ENCODE measurements at places on chromosomes 7 and 10.

- no peak for DNase-seq
Observed at GRCh38 chr10:588246-589165, 101.0 kb downstream of the DIP2C start.

- no peak for DNase-seq
Observed at GRCh38 chr10:81534991-81535390, 340.0 kb upstream of the NRG3 start.

GRCh38 chr7:101288439-101288838 lies 33.2 kb downstream of the IFT22 start:
- DNase-seq, result no peak

- no peak for DNase-seq
Observed at GRCh38 chr10:99768556-99768955, 13.9 kb upstream of the ABCC2 start.

DNA sequence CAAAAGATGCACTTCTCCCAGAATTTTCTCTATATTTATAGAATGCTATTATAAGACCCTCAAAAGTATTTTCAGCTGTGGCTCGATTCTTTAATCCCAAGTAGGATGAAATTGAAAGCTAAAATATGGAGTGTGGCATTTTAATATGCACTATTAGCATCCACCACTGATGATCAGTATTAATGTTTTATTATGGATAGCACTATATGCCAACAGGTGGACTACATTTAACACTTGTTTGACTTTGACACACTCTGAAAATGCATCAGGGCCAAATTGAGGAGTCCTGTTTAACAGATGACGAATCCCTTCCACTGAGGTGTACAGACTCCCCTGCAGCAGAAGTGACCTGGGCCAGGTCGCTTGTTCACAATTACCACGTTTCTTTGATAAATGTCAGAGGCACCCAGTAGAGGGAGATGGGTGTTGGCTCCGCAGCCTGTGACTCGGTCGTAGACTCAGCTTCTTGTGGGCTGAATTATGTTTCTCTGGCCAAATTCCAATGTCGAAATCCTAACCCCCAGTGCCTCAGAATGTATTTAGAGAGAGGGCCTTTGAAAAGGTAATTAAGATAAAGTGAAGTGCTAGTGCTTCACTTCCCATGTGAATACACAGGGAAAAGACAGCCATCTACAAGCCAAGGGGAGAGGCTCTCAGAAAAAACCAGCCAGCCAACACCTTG lies 48.1 kb downstream of the WIPF3 start:
- no peak for DNase-seq

GRCh38 chr10:125628104-125629049 lies 54.6 kb downstream of the TEX36 start:
- DNase-seq, result no peak

DNA sequence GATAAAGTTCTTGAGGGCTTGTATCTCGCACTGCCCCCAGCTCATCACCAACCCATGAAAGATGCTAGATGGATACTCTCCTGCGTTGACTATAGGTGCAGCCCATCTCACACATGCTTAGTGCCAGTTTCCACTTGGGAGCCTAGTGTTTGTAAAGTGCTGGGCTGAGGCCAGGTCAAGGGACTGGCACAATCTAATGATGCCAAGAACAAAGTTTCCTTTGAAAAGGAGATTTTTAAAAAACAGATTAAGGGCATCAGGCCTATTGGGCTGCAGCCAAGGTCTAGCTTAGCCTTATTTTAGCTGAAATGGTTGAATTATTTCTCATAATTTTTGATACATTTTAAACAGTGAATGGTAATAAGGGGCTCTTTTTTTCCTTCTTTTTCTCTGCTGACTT lies 259.0 kb downstream of the ADRA2A start:
- DNase-seq, result no peak

DNA sequence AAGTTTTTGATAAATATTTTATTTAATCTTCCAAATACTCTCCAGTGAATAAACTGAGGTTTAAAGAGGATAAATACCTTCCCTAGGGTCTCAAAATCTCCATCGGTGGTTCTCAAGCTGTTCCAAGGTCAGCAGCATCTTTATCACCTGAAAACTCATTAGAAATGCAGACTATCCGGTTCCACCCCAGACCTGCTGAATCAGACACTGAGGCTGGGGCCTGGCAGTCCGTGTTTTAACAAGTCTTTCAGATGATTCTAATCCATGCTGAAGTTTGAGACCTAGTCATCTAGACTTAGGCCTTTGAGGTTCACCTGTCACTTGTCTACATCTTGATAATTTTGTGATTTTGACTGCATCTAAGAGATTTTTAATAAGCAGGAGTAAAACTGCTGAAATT lies 37.5 kb downstream of the PLEKHA8 start:
- no peak for DNase-seq

GRCh38 chr7:37974711-37975110 lies 54.3 kb downstream of the EPDR1 start:
- no peak for DNase-seq

DNA sequence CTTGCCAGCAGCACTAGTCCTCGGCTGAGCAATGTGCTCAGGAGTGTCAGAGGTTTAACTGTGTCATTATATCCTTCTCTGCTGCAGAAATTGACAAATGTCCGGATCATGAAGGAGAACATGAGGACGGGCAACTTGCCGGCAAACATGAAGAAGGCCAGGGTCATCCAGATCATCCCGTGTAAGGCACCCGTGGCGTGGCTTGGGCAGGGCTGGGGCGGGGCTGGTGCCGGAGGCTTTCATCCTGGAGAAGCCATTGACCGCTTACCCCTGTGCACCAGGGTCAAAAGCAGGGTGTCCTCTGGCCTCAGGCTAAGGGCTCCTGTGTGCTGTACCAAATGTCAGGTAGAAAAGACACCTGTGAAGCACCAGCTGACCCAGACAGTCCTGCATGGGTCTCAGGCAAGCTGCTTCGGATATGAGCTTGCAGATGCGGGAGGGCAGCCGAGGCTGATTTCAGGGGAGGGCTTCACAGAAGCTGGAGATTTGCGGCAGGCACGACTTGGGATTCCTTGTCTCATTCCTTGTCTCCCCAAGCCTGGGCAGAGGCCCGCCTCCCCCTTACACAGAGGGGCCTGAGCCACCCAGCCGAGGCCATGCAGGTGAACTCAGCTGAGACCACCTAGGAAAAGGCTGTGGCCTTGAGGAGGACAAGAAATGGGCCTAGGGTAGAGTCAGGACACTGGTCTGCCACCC lies 55.4 kb downstream of the MKI67 start:
- DNase-seq, result no peak

DNA sequence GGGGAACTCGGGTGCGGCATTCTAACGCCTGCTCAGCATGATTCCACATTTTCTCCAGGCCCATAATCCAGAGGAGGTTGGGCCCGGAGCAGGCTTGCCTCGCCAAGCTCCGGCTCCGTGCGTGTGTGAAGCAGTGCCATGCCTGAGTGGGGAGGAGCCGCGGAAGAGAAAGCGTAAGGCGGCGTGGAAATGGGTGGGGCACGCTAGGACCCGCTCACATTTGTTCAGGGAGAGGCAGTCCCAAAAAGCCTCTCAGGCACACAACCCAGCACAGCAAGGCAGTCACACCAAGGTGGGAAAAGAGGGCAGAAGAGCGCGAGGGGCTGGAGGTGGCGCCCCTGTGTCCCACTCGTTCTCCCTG lies 695 bp upstream of the VDAC2 start:
- no peak for DNase-seq

DNA sequence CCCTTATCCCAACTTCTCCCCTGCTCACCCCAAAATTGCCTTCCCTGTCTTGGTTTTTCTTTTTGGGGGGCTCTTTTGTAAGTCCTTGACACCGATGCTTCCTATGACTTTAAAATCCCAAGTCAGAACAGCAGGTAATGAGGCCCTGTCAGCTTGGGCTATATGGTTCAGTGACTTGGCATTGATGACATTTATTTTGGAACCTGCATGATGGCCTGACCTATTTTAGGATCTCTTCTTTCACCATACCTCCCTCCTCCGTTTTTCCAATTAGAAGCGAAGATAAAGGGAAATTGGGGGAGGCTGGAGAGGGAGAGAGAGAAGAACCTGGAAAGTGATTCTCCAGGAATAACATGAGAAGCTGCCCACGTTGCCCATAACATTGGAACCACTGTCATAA lies 424.9 kb upstream of the AUTS2 start:
- no peak for DNase-seq

DNA sequence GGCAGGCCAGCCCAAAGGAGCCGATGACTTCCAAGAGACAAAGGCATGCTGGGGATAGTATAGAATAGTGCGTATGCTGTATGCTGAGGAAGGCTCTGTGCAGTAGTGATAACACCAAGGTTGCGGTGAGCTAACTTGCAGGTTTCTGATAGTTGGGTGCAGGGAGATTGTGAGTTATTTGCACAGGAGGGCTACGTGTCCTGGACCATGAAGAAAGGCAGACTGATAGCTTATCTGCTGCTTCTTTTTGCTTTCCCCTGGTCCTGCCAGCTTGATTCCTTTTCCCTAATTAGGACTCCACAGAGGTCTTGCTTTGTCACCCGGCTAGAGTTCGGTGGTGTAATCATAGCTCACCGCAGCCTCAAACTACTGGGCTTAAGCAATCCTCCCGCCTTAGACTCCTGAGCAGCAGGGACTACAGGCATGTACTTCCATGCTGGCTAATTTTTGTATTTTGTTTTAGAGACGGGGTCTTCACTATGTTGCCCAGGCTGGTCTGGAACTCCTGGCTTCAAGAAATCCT lies 43.9 kb upstream of the ARHGAP12 start:
- no peak for DNase-seq

- no peak for DNase-seq
Observed at GRCh38 chr10:60299961-60300883, 89.5 kb downstream of the ANK3 start.

GRCh38 chr10:35503578-35503977 lies 101.6 kb upstream of the GJD4 start:
- no peak for DNase-seq

GRCh38 chr7:1513657-1514095 lies 9.5 kb upstream of the INTS1 start:
- DNase-seq, result no peak

DNA sequence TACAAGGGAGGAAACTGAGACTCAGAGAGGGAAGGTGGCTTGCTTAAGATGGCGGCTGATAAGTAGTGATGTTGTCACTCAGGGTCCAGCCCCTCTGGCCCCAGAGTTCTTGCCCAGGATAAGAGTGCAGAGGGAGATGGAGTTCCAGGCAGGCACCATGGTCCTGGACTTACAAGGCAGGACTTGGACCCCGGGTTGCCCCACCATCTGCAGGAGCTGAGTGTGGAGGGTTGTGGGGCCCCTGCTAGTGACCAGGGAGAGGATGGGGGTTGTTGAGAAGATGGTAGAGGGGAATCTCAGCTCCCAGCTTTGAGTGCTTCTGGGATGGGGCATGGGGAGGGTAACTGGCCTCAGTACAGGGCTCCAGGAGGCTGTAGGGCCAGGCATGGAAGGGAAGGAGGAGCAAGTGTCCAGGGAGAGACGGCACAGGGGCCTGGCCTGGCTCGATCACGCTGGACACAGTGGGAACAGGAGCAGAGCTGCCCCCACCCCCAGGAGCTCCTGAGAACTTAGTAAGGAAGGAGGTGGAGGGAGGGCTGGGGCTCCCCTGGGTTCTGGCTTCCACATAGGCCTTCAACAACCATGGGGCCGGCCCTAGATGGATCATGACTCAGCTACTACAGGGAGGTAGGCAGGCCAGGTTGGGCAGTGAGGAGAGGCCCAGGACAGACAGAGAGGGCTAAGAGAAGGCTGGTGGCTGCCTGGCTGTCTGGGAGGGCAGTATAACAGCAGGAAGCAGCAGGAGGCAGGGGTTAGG lies 28.2 kb downstream of the PPIF start:
- DNase-seq, result no peak

DNA sequence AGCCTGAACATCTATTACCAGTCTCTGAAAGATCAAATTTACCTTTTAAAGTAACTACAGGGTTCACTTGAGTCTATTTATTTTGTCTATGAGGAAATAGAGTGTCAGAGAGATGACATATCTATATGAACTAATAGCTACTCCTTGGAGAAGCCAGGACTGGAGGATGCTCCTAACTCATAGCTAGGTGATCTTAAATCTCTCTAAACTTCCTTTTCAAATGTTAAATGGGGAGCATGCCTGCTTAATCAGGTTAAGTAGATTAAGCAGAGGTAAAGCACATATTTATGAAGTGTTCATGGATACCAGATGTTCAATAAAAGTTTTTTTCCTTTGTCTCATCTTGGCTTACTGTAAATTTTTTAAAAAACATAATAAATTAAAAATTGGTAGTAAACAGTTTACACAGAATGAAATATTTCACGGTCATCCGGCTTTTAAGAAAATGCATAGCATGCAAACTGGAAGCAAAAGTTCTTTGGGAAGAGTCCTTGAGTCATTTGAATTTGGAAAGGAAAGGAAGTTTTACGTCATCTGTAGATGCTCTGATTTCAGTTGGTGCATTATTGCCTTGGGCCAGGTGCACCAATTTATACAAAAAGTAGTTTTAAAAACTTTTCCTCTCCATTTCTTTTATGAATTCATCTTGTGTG lies 155.1 kb downstream of the BICC1 start:
- DNase-seq, result no peak

GRCh38 chr10:131846240-131847101 lies 54.3 kb upstream of the PPP2R2D start:
- DNase-seq, result no peak

GRCh38 chr7:37786741-37787569 lies 61.4 kb upstream of the NME8 start:
- DNase-seq, result no peak

DNA sequence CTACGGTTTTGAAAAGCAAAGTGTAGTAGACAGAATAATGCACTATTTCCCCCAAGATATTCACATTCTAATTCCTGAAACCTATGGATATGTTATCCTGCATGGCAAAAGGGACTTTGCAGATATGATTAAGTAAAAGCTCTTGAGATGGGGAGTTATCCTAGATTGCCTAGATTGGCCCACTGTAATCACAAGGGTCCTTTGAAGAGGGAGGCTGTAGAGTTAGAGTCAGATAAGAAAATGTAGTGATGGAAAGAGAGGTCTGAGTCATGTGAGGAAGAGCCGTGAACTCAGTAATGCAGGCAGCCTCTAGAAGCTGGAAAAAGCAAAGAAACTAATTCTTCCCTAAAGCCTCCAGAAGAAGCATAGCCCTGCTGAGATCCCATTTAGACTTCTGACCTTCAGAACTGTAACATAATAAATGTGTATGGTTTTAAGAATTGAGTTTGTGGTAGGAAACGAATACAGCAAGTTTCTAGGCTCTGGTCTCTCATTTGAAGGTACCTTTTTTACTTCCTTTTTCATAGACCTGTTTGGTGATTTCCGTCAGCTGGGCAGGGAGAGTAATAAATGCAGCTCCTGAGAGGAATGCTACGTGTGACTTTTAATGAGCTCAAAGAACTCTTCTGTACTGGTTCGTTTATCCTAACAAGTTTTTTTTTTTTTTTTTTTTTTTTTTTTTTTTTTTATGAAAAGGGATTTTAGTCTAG lies 41.9 kb upstream of the NXPH1 start:
- DNase-seq, result no peak

DNA sequence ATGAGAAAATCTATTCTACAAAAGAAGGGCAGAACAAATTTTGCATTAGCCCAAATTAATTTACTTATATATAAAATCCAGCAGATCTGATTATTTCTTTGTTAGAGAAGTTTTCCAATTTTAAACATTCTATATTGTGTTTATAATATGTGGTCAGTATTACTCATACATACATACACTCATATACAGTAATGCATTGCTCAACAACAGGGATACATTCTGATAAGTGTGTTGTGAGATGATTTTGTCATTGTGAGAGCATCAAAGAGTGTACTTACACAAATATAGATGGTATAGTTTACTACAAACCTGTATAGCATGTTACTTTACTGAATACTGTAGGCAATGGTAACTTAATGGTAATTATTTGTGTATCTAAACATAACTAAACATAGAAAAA lies 239.6 kb upstream of the ETV1 start:
- no peak for DNase-seq

- DNase-seq, result no peak
Observed at GRCh38 chr10:87734987-87735827, 75.5 kb downstream of the PAPSS2 start.

- DNase-seq, result no peak
Observed at GRCh38 chr7:76315364-76315763, 12.9 kb downstream of the HSPB1 start.

All from DMS 273 treated with DMSO at 0.1 percent for 48 hours (cell line).